Omental fat pad (tissue), 4 donors: ENCODE measurements at places on chromosomes 7 and 10. TPM values are rescaled to one million over a fixed set of nuclear protein-coding genes. Genes with fewer than 3 reads are reported as not detected.

- no peak for DNase-seq
Measured at GRCh38 chr10:71736570-71736952, 17.0 kb upstream of the C10orf105 start.

GRCh38 chr7:159091041-159091440 is 53.6 kb downstream of the VIPR2 start:
- DNase-seq: no peak

DNA sequence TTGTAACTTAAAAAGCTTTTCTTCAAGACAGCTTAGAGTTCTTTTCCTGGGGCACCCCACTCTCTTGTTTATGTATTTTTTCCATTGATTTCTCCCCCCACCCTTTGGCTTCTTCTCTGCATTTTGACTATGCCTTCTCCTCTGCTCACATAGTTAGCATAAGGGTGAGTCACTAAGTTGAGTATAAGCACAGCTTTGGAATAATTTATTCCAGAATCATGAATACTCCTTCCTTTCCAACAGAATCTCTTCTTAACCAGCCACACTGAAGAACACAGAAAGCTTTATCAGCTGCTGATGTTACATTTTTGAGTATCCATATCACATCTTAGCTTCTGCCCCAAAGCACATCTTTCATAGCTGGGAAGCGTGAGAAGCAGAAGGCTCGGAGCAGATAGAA is 449.5 kb upstream of the MKI67 start:
- no peak for DNase-seq

NEURL1 gene
- total RNA-seq: 0.13 TPM

NAT16 gene
- 0.09 TPM for total RNA-seq

DNA sequence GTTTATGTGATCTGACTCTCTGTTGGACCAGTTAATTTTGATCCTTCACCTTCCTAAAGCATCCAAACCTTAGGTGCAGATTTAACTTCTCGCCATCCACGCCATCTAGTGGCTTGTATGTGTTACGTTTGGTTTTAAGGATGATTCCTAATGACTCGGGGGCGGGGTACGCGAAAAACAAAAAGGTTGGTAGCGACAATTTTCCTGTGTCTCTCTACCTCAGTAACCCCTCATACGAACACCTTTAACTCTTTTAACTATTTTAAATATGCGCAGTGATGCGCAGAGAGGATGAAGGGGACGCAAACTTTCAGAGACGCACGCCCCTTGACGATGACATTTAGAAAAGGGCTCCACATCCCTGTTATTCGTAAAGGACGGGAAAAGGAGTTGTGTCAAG is 714 bp upstream of the KCND2 start:
- no peak for DNase-seq

DNA sequence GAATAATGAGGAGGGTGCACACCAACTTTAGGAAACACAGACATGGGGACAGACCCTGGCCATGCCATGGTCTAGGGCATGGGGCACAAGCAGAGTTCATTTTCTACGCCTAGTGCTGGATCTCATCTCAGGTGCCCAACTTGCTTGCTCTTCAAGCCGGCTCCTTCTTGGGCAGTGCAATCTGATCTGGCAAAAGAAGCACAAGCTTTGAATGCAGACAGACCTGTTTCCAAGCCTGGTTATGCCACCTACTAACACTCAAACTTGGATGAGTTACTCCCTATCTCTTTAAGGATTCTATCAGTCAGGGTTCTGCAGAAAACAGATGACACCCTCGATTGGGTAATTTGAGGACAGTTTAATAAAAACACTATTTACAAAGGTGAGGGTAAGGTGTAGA is 34.9 kb upstream of the WAPL start:
- no peak for DNase-seq

DNA sequence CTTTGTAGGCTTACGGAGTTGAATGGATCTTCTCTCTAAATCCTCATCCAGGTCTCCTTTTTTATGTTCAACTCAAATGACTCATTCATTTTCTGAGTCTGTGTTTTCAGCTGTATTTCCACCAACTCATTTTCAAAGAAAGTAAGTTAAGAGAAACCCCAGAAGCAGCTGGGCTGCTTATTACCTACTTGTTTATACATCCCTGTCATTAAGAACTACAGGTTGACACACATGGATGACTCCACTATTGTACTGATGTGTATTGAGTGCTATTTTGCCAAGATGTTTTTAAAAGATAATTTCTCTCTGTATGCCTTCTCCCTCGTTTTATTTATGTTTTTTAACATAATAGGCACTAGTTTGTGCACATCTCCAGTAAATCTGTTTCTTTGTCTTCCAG is 41.9 kb downstream of the DGKI start:
- DNase-seq: no peak

WEE2 gene
- total RNA-seq: not detected

TMEM72 gene
- not detected for total RNA-seq

IFIT2 gene
- 3.4 TPM for total RNA-seq

GRCh38 chr7:157436763-157437480 is 100.1 kb downstream of the DNAJB6 start:
- no peak for DNase-seq

DNA sequence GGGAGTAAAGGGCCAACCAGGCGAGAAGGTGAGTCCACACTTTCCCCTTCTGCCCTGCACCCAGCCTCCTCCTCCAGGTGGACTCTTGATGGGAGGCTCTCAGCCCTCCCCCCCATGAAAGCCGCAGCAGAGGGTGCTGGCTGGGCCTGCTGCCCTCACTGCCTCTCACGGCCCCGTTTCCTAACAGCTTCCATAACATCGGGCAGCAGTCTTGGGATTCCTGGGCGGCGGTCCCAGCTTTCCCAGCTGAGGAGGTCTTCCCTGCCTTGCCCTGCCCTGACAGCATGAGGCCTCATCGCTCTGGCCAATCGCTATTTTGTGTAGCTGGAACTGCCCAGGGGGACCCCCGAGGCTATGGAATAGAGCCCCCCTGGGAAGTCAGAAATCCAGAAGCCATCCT is 76.3 kb downstream of the COL13A1 start:
- DNase-seq: no peak

GRCh38 chr7:16014031-16014430 is 327.5 kb upstream of the MEOX2 start:
- no peak for DNase-seq

EFCAB10 gene
- not detected for total RNA-seq

CNTNAP2 gene
- 0.38 TPM for total RNA-seq

FUOM gene
- 34.3 TPM for total RNA-seq

DNA sequence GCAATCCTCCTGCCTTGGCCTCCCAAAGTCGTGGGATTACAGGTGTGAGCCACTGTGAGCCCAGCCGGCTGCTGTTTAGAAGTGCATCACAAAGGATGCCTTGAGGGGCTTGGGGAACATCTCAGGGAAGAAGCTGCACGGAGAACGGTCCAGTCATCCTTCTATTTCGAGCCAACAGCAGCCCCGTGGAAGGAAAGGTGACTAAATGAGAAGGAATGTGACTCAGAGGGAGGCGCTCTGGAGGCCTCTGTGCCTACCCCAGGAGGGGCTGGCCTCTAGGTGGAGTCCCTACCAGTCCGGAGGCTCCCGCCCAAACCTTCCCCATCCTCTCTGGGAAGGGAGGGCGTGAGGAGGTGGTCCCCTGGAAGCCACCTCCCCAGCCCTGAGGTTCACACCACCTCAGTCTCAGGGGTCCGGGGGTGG is 76.2 kb downstream of the CTBP2 start:
- no peak for DNase-seq

GRCh38 chr10:70779511-70780369 is 5.4 kb downstream of the TBATA start:
- DNase-seq: no peak

CHCHD1 gene
- total RNA-seq: 29.1 TPM

KAT6B gene
- total RNA-seq: 40.2 TPM

GRCh38 chr7:1231214-1232102 is 1.2 kb upstream of the UNCX start:
- no peak for DNase-seq

ACSL5 gene
- total RNA-seq: 58.8 TPM

LRRC17 gene
- total RNA-seq: 3.2 TPM

DNA sequence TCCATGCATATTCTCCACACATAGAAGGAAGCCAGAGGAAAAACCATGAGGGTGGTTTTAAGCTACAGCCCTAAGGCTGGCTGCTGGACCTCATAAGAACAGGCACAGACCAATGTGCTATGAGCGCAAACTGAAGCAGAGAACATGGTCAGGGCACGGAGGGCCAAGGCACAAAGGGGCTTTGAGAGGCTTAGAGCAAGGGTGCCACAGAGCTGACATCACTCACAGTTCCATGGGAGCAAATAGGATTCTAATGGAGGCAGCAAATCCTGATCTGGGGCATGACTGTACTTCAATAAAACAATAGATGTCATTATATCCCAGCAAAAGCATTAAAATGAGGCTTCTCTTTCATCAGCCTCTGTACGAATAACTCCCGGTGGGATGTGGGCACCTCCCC is 162.4 kb downstream of the COBL start:
- DNase-seq: no peak

- no peak for DNase-seq
Measured at GRCh38 chr10:17989908-17990767, 38.4 kb downstream of the SLC39A12 start.

PLEKHA8 gene
- total RNA-seq: 4.6 TPM

GRCh38 chr7:63072806-63073205 is 925.8 kb upstream of the ZNF722 start:
- DNase-seq: no peak

GRCh38 chr7:75921479-75921878 is 6.5 kb downstream of the POR start:
- no peak for DNase-seq

GRCh38 chr7:18444826-18445225 is 50.7 kb upstream of the HDAC9 start:
- DNase-seq: no peak

GRCh38 chr10:49645417-49645816 is 31.6 kb downstream of the CHAT start:
- DNase-seq: no peak

EPDR1 gene
- total RNA-seq: 22.9 TPM

RP9 gene
- 17.7 TPM for total RNA-seq

- no peak for DNase-seq
Measured at GRCh38 chr7:37534893-37535610, 86.4 kb upstream of the ELMO1 start.

DNA sequence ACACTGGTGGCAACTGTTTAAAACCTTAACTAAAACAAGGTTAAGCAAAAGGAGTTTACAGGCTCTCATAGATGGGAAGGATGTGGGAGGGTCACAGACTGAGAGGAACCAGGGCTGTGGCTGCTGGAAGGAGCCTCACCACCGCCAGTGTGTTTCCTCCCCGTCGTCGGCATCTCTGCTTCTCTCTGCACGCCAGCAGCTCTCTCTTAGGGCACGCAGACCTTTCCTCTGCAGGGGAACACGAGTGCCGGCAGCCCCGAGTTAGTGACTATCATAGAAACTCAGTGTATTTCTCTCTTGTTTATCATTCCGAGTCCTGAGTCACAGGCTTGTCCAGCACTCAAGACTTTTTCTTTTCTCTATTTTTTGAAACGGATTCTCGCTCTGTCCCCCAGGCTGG is 8.1 kb upstream of the SH2D4B start:
- DNase-seq: no peak

CNNM1 gene
- total RNA-seq: 1.8 TPM

DNA sequence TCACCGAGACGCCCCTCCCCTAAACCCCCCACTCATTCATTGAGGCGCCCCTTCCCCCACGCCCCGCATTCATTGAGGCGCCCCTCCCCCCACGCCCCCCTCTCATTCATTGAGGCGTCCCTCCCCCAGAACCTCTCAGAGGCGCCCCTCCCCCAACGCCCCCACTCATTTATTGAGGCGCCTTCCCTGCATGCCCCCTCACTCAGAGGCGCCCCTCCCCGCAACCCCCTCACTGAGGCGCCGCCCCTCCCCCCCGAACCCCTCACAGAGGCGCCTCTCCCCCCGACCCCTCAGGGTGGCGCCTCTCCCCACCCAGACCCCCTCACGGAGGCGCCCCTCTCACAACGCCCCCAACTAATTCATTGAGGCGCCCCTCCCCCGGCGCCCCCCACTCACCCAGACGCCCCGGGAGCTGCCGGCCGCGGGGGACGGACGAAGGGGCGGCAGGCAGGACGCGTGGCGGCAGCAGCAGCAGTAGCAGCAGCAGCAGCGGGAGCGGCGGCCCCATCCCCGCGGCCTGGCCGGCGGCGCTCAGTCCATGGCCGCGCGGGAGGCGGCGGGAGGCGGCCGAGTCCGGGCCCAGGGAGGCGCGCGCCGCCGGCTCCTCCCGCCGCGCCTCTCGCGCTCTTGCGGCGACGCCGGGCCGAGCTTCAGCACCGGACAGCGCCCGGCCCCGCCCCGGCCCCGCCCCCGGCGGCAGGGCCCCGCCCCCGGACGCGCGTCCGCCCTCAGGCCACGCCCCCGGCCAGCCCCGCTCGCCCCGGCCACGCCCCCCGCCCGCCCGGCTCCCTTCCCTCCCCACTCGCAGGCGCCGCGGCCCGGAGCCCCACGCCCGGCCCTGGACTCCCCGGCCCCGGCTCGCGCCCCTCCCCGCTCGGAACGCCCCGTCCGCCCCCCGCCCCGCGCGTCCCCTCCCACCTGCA is at the start of gene PTPRN2:
Gene PTPRN2 (minus strand): TSS at position 662 of the 923 bp plus-strand sequence.
- no peak for DNase-seq

DNA sequence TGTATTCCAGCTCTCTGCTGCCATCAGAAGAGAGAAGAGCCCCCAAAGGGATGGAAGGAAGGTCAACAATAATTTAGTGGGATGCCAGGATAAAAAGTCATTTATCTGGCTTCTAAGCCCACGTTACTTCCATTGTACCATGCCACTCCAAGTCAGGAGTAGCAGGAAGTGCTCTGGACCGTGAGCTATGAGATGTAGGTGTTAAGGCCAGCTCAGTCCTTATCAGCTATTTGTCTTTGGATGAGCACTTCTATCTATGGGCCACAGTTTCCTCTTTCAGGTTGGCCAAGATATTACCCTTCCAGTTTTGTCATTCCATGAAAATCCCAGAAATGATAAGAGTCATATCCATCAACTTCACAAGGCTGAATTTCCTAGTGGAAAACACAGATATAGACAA is 119.4 kb upstream of the CACUL1 start:
- DNase-seq: no peak

GRCh38 chr10:61840403-61840802 is 61.1 kb upstream of the ARID5B start:
- no peak for DNase-seq

DNA sequence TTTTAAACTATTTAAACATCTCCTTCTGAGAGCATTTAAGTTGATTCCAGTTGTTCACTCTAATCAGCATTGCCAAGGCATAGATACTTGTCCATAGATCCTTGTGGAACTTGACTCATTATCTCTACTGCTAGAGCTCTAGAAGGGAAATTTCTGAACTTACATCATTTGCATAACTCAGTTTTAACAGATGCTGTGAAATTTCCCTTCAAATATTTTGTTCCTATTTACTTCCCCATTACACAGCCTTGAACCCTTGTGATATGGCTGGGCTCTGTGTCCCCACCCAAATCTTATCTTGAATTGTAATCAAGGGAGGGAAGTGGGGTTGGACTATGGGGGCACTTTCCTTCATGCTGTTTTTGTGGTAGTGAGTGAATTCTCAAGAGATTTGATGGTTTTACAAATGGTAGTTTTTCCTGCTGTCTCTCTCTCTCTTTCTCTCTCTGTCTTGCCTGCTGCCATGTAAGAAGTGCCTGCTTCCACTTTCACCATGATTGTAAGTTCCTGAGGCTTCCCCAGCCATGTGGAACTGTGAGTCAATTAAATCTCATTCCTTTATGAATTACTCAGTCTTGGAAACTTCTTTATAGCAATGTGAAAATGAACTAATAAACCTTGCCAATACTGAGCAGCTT is 25.4 kb downstream of the INSIG1 start:
- no peak for DNase-seq
